ENCODE measurements at places on chromosomes 3 and 15.

- peak; percentile 56 for DNase-seq
Observed at GRCh38 chr3:186277268-186277909, 84.6 kb downstream of the DGKG start.

DNA sequence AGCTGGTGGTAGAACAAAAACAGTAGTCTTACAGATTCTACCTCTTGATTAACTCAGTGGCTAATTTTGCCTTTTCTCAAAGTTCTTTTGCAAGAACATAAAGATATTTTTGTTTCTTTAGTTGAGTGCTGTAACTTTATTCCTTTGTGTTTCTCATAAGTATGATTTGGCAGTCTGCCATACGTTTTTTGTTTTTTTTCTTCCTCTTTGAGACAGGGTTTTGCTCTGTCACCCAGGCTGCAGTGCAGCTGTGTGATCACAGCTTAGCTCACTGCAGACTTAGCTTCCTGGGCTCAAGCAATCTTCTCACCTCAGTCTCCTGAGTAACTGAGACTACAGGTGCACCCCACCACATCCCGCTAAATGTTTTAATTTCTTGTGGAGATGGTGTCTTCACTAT, 22.4 kb downstream of the B3GNT5 start:
- DNase-seq: peak; percentile 51

DNA sequence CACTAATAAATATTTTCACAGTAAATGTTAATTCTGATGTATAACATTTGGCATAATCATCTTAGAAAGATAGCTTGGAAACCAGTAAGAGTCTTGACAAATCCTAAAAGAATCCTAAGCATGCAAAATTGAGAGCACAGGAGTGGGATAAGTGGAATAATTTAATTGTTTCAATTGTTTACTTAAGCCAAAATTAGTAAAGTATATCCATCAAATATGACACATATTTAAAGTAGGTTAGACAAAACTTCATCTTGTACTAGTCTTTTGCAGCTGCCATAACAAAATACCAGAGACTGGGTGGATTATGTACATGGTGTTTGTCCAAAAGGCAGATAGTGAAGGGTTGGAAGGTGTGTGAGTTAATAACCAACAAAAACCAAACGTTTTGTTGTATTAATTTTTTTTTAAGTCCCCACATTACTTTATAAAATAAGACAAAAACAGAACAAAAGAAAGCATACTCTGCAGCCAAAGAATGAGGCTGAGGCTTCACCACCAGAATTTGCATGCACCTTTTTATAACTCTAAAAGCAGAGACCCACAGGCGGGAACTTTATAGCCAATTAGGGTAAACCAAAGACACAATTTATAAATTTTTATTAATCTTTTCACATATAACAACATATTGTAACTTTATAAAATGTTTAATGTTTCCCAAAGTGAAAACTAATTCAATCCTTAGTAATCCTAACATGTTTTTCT, 41.9 kb upstream of the CD200R1L start:
- no peak for DNase-seq

GRCh38 chr3:127418560-127419147, 130.8 kb upstream of the PRR20G start:
- DNase-seq: no peak

DNA sequence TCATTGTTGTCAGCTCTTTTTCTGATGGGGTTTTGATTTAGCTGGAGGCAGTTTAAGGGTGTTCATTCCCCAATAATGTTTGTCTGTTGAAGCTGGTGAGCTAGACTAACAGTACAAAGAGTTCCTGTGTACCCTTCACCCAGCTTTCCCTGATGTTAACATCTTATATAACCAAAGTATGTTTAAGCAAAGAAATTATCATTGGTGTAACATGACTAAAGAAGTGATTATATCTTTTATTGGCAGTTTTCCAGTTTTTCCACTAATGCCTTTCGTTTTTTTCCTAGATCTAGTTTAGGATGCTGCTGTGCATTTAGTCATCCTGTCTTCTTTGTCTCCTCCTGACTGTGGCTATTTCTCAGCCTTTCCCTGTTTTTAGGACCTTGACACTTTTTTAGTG, 165.6 kb downstream of the LPP start:
- no peak for DNase-seq

- peak; percentile 60 for DNase-seq
Observed at GRCh38 chr15:64067564-64068030, 21.3 kb upstream of the DAPK2 start.

DNA sequence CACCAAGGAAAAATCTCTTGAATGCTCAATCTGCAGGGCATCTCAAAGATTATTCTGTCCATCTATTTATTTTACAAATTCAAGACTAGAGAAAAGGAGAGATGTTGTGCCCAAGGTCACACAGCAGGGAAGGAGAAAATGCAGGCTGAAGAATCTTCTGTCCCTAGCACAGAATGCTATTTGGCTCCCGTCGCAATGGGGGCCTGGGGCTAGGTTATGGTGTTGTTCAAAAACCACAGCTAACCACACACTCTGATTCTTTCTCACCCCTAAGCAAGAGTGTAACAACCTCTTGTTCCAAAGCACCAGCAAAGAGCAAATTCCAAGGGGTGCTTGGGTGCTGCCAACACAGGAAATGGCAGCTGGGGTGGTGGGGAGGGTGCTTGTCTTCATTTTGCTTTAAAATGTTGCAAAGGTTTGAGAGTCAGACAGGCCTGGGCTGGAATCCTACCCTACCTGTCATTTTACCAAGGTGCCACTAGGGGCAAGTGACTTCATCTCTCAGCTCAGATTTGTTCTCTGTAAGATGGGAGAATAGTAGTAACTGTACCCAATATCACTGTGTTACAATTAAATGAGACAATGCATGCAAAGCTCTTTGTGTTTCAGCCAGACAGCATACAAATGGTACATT, 112.5 kb downstream of the ADAMTS9 start:
- peak; percentile 25 for DNase-seq

GRCh38 chr3:29822071-29822470, 541.2 kb downstream of the RBMS3 start:
- peak; percentile 23 for DNase-seq

DNA sequence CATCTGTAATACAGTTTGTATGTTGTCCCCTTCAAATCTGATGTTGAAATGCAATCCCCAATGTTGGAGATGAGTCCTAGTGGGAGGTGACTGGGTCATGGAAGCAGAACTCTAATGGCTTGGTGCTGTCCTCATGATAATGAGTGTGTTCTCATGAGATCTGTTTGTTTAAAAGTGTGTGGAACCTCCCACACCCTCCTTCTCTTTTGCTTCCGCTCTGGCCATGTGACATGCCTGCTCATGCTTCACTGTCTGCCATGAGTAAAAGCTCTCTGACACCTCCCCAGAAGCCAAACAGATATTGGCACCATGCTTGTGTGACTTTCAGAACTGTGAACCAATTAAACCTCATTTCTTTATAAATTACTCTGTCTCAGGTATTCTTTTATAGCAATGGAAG, 794.0 kb upstream of the CFAP20DC start:
- no peak for DNase-seq

GRCh38 chr3:77081240-77081661, 41.4 kb downstream of the ROBO2 start:
- DNase-seq: peak; percentile 35

- no peak for DNase-seq
Observed at GRCh38 chr15:67400890-67401289, 120.0 kb upstream of the C15orf61 start.

- no peak for DNase-seq
Observed at GRCh38 chr3:129006864-129007263, 5.8 kb downstream of the EFCC1 start.

DNA sequence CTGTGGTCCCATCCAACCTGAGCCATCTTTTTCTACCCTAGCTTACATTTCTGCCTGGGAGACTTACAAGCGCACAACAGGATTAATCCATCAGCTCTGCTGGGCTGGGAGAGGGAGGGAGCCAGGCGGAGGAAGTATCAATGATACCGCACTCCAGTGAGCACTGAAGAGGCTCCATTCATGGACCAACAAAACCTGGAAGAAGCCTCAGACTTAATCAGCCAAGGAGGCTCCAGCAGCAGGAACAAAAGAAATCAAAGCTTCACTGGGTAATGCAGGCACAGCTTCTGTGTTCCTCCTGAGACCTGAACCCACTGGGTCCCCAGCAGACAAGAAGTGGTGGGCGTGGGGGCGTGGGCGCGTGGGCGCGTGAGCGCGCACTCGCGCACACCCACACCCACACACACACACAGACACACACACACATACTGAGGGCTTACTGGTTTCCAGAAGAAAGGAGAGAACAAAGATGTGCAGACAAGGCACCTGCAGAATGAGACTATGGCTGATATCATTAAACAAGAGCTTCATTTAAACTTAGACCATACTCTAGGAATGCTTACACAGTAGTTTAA, 87.0 kb upstream of the BOC start:
- no peak for DNase-seq

GRCh38 chr3:127735767-127736693, 63.3 kb downstream of the ABTB1 start:
- DNase-seq: peak; percentile 72

DNA sequence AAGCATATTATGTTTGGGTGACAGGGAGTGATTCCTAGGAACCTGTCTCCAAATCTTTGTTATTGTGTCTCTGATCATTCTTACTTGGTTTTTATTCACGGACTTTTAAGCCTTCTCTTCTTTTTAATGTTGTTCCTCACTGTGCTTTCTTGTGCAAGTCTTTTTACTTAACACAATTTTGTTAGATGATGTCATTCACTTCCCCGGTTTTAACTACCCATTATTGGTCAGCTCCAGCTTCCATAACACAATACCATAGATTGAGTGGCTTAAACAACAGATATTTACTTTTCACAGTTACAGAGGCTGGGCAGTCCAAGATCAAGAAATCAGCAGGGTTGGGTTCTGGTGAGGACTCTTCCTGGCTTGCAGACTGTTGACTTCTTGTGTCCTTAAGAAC, 436.3 kb upstream of the CBLB start:
- DNase-seq: no peak

- DNase-seq: peak; percentile 71
Observed at GRCh38 chr15:87354661-87355410, 901.7 kb downstream of the NTRK3 start.

DNA sequence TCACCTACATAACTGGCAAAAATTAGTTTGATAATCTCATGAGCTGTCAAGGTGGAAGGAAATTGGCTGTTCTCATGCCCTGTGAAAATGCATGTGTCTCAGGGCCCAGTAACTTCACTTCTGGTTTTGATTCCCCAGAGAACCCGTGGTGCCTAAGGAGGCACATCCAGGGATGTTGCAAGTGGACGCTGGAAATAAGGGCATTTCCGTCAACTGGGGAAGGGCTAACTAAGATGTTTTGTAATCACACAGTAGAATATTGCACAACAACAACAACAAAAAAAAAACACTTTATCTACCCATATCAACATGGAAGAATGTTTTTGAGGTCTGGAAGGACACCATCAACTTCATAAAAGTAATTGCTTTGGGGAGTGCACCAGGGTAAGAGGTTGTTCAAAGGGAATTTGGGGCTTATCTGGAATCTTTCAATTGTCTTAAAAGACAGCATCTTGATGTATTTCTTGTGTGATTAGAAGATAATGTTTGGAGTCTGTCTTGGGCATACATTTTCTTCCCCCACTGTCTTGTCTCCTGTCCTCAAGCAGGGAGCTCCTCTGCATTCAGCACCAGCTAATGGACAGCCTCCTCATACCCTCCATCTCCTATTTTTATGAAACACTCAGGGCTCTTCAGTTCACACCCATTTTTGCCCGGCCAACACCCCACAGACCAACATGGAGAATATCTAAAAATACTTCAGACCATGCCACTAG, 37.2 kb upstream of the PRR20G start:
- DNase-seq: no peak

GRCh38 chr3:25035526-25035925, 392.5 kb upstream of the RARB start:
- DNase-seq: no peak

GRCh38 chr15:68256675-68257450, 20.7 kb upstream of the FEM1B start:
- peak; percentile 62 for DNase-seq

GRCh38 chr15:44633603-44634002, 29.9 kb downstream of the SPG11 start:
- DNase-seq: peak; percentile 2

DNA sequence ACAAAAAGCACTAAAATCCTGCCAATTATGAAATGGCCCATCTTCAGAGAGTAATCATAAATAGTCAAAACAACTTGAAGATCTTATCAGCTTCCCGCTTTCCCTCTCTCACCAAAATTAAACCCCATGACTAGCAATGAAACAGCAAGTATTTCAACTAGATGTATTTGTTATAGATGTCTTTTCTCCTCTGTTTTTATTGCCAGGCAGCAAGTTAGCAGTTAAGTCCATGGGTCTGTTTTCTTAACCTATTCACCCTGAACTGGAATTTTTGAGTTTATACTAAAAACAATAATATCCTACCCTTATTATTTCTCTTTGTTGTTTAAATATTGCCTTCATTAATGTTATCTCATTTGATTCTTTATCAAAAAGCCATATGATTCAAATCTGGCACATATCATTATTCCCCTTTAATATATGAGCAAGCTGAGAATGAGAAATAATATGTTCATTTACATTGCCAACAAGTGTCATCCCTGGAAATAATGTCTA, 23.3 kb downstream of the AQP9 start:
- no peak for DNase-seq

DNA sequence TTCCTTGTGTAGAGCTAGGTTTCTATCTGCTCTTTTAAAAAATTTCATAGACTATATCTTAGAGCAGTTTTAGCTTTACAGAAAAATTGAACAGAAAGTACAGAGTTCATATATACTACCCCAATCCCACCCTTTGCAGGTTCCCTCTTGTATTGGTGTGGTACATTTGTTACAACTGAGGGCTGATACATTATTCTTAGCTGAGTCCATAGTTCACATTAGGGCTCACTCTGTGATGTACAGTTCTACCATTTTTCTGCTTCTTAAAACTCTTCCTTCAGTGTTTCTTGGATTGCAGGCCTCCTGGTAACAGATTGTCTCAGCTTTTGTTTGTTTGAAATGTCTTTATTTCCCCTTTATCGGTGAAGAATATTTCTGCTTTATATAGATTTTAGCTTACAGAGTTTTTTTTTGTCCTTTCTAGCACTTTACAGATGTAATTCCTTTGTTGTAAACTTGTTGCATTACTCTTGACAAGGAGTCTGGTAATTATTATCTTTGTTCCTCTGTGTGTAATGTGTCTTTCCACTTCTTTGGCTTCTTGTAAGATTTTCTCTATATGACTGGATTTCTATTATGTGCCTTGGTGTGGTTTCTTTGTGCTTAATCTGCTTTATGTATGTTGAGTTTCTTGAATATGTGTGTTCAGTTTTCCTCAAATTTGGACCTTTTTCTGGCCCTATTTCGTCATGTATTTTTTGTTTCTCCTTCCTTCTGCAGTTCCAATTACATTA, 25.3 kb downstream of the MEF2A start:
- DNase-seq: no peak

- no peak for DNase-seq
Observed at GRCh38 chr3:172904711-172905373, 154.3 kb downstream of the ECT2 start.

All from brain microvascular endothelial cell (primary cell).